ENCODE measurements at places on chromosomes 2 and 18.

GRCh38 chr18:76553715-76554546, 58.9 kb upstream of the ZNF516 start:
- DNase-seq = no peak

- no peak for DNase-seq
These were observed 234.9 kb downstream of the BCL11A start for GRCh38 chr2:60318544-60318943.

DNA sequence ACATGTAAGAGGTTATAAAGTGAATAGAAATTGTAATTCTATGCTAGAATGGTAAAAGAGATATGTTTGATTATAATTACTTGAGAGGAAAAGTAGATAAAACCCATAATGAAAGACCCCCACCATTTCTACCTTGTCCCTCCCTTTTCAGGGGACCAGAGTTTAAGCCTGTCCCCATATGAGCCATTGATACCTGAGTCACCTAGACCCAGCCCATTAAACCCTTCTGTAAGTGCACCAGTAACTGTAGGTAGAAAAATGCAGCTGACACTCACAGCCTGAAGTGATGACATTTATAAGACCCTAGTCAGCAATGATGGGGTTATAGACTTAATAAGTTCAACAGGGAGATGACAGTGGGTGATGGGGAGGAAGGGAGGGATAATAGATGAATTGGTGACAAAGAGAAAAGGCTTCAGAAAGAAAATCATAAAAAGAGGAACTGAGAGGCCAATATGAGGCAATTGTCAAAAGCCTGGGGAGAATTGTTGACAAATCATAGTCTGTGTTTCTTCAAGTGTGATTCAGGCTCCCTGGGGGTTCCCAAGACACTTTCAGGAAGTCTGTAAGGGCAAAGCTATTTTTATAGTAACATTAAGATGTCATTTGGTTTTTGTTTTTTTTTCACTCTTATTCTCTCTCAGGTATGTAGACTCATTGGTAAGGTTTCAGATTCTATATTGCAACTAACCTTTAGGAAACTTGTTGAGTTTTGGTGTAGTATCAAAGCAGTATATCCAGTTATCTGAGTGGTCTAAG, 544.2 kb downstream of the SATB2 start:
- no peak for DNase-seq

GRCh38 chr2:129902731-129903585, 76.5 kb upstream of the RAB6C start:
- no peak for DNase-seq

DNA sequence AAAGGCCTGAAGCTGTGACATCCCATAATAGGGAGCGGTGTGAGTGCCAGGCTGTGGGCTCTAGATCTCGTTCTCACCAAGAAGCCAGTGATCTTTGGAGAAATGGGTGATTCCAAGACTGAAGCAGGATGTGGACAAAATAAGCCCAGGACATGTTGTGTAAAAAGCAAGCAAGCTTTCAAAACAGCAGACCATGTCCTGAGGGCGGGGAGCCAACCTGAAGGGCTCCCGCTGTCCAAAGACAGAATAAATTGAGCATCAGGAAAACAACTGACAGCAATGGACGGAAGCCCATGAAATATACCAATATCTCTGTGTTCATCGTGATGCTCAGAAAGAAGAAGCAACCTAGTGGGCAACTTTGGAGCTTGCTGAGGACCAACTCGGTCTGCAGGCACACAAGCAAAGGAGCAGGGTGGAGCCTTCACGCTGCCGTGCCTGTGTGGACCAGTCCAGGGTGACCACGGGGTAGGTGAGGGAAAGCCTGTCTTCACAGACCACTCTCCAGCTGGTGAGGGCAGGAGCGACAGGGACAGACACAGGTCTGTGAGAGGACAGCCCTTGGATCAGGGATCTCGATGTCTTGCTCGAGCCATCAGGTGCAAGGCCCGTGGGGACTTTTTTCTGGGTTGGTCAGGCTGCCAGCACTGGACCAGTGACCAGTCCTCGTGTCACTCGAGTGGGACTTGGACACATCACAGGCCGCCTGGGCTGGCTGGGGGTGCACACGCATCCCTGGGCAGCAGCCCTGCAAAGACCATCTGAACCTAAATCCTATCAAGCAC, 21.5 kb downstream of the MTERF4 start:
- no peak for DNase-seq
